Kidney (tissue), 22 donors: ENCODE measurements at places on chromosomes 13 and 19. TPM values are rescaled to one million over a fixed set of nuclear protein-coding genes. Genes with fewer than 3 reads are reported as not detected.

- no peak for DNase-seq
These were observed 11.7 kb downstream of the CIC start for GRCh38 chr19:42280815-42281145.

GRCh38 chr13:80235967-80236302 lies 105.0 kb downstream of the SPRY2 start:
- no peak for DNase-seq

- no peak for DNase-seq
These were observed 16.3 kb downstream of the LYL1 start for GRCh38 chr19:13086341-13086740.

- peak; percentile 87 for DNase-seq
These were observed 61.3 kb downstream of the CELF5 start for GRCh38 chr19:3285647-3286176.

DNA sequence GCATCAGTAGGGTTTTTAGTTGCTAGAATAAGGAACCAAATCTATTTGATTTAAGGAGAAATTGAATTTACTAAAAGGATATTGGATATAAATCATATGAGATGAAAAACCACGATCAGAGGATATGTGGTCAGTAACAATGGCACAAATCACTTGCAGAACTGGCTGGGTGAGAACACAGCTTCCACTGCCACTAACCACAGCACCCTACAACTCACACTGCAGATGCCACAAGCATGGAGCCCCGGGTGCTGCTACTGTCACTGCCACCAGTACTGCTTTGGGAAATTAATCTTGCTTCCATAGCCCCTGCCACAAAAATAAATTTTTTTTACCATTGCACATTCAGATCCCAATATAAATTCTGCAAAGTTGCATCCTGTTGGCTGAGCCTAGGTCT lies 40.6 kb upstream of the KLF12 start:
- DNase-seq: no peak

The TSKS gene
- polyA plus RNA-seq: 0.47 TPM

The SKA3 gene
- 0.47 TPM for polyA plus RNA-seq
